ENCODE measurements at places on chromosomes 3 and 15.

GRCh38 chr3:15015456-15015855, 49.7 kb downstream of the MRPS25 start:
- no peak for DNase-seq

- DNase-seq, result no peak
These were observed 124.8 kb downstream of the MYLK start for GRCh38 chr3:123759311-123759710.

- DNase-seq, result no peak
These were observed 349.6 kb downstream of the PLCL2 start for GRCh38 chr3:17234382-17234781.

GRCh38 chr3:15032650-15033049, 32.5 kb downstream of the MRPS25 start:
- no peak for DNase-seq

- no peak for DNase-seq
These were observed 27.0 kb downstream of the CADM2 start for GRCh38 chr3:84985795-84986194.

DNA sequence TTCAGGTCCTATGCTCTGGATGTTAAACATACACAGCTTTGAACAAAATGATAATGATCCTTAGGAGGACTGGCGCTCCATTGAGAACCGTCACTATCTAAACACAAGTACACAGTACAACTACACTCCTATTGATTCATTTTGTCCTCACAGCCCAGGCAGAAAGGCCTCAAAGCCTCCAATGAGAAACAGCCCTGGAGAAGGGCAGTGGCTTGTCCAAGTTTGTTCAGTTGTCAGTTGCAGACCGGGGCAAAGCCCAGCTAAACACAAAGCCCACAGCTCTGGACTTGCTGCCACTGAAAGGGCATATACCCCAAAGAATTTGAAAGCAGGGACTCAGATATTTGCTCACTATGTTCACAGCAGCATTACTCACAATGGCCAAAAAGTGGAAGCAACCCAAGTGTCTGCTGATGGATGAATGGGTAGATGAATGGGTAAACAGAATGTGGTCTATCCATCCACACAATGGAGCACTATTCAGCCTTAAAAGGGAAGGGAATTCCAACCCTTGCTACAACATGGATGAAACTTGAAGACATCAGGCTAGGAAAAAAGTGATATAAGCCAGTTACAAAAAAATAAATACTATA, 34.7 kb downstream of the NUP210 start:
- no peak for DNase-seq
